ENCODE measurements at places on chromosomes 3 and 15. TPM values are rescaled to one million over a fixed set of nuclear protein-coding genes. Genes with fewer than 3 reads are reported as not detected.

Gene ADPRH
- 7.8 TPM for total RNA-seq

Gene LYZL4
- total RNA-seq = not detected

Gene KPNA1
- total RNA-seq = 61.3 TPM

Gene GPR171
- not detected for total RNA-seq

Gene THAP10
- 1.0 TPM for total RNA-seq

Gene POLG
- total RNA-seq = 105 TPM

DNA sequence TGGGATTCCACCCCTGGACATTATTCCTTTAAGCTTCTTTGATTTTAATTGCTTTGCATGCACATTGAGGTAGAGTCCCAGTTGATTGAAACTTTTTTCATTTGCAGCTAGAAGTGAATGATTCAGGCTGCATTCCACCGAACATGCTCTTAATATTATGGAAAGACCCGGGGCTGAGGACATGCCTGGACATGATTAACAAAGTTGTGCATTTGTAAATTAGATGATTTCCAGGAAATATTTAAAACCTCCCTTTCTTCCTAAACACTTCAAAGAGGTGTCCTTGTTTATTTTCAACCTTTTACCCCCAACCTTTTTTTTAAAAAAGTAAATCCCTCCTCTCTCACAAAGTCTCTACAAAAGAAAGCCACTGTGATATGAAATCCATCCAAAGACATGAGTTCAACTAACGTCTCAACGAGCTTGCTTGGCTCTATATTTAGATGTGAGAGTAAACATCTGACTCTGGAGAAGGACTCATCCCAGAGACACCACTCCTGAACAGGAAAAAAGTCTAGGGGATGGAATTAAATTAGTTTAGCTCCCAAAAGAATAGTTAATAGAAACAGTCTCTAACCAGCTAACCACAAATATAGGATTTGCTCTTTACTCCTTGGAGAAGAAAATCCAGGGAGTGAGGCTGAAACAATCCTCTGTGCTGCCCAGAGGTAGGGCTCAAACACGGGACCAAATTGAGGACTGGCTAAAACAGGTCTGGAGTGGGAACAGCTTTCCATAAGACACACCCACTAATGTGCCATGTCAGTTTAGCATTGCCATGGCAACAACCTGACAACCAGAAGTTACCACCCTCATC is 83.1 kb downstream of the XXYLT1 start:
- DNase-seq = peak; percentile 62

DNA sequence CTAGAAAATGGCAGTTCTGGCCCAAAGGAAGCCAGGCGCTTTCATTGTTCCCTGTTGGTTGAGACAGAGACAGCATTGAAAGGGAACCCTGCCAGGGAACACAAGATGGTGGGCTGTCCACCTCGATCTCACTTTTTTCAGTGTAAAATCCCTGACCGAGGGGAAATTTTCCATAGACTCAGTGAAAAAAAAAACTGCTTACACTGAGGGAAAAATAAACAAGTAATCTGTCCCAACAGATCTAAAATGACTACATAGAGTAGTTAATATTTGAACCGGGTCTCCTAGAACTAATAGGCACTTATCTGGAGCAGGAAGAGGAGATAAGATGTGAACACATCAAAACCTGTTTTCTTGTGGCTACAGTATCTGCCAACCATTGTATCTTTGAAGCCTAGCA is 763.4 kb upstream of the GOLIM4 start:
- DNase-seq = peak; percentile 55

- DNase-seq = no peak
Observed at GRCh38 chr3:126573492-126574117, 14.9 kb upstream of the C3orf22 start.

DNA sequence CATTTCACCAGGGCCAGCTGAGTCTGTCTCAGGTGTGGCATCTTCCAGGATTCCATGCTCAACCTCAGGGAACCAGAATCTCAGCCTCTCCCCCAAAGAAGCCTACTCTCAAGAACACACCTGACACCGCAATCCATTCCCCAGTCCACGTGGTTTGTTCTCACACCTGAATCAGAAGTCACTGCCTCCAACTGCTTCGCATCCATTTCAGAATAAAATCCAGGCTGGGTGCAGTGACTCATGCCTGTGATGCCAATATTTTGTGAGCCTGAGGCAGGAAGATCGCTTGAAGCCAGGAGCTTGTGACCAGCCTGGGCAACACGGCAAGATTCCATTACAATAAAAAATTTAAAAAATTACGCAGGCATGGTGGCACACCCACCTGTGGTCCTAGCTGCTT is 212.2 kb downstream of the FOXP1 start:
- DNase-seq = no peak

DNA sequence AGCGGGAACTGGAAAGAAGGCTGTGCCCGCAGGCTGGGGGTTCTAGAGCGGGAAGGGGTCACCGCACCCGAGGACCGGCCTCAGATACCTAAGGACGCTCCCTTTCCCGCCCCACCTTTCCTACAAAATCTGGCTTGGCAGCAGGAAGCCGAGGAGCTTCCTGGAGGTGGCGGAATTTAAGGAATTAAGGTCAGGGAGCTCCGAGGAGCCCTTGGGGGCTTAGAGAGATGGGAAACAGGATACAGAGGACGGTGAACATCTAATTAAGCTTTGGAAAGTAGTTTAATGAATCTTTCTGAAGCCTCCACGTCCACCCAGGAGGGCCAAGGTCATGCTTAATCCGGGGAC is 507 bp upstream of the AP3B2 start:
- DNase-seq = no peak

- peak; percentile 31 for DNase-seq
Observed at GRCh38 chr15:81394603-81395002, 20.6 kb upstream of the TMC3 start.

- DNase-seq = no peak
Observed at GRCh38 chr3:11589706-11590105, 54.0 kb downstream of the VGLL4 start.

GRCh38 chr3:8095724-8096123 is 405.9 kb upstream of the LMCD1 start:
- DNase-seq = peak; percentile 6

DNA sequence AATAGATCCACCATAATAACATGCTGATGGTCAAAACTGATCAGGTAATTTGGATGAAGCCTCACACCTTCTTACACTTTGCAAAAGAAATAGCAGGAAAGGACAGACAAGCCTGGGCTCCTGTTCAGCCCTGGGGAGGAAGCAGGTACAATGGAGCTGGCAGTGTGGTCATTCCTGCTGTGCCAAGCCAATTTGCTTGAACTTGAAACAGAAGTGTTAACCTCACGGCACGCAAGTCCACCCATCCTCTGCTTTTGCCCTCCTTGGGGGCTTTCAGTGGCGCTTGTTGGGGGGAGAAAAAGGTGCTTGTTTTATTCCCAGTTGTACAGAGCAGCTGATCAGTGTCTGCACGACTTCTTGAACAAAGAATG is 36.8 kb upstream of the RFTN1 start:
- DNase-seq = no peak

DNA sequence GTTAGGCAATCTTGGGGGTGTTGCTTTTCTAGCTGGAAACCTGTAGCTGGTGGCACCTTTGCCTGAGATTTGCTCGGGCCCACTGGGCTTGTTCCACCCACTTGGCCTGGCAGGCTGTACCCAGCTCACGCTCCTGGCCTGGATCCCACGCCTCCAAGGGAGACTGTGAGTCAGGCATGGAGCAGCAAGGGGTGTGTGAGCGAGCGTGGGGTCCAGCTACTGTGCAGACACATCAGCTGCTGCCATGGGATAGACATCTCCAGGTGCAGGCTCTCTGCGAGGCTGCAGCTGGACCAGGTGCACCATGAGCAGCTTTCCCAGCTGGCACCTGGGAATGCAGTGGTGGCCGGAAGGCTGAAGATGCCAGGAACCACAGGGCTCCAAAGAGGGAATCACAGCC is 36.0 kb downstream of the NR1D2 start:
- DNase-seq = no peak

GRCh38 chr15:85879334-85880163 is 84.8 kb upstream of the KLHL25 start:
- DNase-seq = no peak

GRCh38 chr3:66486646-66487045 is 14.2 kb downstream of the LRIG1 start:
- no peak for DNase-seq

DNA sequence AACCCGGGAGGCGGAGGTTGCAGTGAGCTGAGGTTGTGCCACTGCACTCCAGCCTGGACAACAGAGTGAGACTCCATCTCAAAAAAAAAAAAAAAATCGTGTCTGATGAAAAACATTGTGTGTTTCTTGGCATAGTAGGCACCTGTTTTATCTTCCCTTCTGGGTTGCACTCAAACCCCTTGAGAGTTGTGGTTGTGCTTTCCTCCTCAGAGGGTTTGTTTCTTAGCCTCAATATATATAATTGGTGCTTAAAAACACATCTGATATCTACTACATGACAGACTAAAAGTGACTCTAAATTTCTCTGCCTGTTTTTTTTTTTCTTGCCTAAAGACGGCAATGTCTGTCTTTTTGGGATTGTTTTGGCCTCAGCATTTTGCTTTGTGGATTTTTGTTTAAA is 7.6 kb downstream of the NR1D2 start:
- no peak for DNase-seq
